Ovary (tissue), 10 donors: ENCODE measurements at places on chromosomes 16 and 17.

DNA sequence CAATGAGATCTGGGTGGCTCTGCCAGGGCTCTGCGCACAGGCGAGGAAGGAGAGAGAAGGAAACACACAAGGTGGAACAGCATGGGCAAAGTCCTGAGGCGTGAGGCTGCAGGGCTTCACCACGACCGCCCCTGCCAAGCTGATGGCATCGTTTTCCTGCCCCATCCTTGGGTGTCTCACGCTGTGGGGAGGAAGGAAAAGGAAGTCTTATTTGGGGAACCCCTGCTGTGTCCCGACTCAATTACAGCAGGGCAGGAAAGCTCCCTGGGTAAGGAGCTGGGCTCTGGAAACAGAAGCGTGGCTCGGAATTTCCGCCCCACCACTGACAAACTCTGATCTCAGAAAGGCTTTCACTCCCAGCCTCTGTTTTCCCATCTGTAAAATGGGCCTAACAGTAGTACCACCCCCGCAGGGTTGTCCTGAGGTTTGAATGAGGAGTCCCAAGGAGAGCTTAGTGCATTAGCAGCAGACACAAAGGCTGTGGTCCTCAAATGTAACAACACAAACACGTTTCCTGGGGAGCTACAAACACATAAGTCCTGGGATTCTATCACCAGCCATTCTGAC, 3.2 kb upstream of the CDH5 start:
- DNase-seq, result no peak

- DNase-seq, result no peak
Measured at GRCh38 chr17:77437747-77438146, 297.0 kb downstream of the SEC14L1 start.

DNA sequence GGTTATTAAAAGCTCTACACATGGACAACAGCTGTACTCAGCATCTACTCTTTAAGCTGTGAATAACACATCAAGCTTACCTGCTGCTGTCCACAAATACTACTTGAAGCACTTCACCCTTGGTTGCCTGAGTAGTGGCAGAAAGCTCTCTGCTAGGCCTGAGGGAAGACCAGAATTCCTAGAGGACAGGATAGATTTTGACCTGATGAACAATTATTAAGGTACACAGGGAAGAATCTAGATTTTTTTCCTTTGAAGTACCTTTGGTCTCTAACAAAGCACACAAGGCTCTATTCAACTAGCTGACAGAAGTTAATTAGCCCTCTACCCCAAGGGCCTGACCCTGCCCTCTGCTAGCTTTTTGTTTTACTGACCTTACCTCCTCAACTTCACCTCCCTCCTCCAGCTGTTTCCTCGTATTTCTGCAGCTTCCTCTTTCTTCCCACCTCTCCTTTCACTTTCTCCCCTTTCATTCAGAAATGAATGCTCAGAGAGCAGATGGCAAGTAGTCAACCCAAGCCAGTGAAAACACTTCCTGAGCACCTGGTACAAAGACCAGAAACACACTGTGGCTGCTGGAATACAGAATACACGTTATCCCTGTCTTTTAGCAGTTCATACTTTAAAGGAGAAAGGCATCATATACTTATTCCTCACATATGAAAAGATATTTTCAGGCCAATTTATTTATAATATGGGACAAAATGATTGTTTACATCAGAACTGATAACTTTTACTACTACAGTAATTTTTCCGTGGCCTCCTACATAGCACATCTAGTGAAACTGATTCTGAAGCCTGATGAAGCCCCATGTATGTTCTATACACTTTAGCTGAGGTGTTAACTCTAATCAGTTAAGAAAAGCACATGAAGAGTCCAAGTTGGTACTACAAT, 5.7 kb upstream of the VEZF1 start:
- DNase-seq, result no peak

DNA sequence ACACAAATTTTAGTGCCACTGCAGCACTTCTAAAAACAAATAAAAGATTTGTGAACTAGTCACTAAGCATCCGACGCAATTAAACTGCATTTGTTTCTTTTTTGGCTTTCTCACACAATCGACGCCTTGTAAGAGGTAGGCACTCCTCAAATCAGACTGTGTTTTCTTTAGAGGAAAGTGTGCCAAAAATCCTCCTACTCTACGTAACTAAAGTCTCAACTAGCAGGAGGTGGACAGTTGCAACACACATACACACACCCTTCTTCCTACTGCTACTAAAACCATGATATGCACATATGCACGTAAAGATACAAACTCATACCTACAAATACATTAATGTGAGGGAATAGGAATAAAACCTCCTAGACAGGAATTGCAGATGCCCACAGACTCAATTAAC, 844.7 kb upstream of the SOX9 start:
- no peak for DNase-seq
